ENCODE measurements at places on chromosomes 11 and 22.

GRCh38 chr11:67646535-67647336 lies 3.8 kb downstream of the ACY3 start:
- no peak for DNase-seq

- DNase-seq = no peak
Observed at GRCh38 chr22:49807780-49808708, 19.6 kb downstream of the BRD1 start.

DNA sequence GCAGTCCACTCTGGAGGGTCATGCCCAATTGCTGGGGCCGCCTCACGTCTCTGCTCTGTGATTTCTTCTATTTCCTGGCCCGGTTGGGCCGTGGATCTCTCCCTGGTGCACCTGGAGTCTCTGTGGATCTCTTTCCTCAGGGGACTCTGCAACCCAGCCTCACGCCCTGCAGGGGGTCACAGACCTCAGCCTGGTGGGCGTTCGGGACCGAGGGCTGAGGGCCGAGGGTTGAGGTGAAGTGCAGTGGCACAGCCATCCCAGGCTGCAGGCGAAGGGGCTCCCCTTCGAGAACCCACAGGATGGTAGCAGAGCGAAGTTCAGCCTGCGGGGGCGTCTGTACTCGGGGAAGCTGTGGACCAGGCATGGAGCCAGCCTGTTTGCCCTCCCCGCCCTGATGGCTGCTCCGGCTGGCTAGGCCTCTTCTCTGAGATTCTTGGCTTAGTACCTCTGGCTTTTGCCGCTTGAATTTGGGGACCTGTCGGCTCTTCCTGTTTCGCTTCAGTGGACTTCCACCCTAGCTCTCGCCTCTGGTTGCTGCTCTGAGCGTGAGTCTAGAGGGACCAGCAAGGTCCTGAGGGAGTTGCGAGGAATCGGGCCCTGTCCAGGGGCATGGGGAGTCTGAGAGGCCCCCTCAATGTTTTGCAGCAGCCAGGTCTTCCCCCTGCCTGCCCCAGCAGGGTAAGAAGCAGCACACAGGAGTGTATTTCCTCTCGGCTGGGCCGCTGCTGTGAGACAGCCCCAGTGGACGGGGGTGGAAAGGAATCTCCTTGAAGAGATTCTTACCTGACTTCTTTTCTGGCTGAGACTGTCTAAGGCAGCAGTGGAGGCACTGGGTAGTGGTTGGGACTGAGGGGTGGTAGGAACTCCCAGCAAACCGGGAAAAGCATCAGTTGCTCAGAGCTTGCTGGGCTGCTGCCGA lies 140.8 kb downstream of the TBC1D22A start:
- no peak for DNase-seq

DNA sequence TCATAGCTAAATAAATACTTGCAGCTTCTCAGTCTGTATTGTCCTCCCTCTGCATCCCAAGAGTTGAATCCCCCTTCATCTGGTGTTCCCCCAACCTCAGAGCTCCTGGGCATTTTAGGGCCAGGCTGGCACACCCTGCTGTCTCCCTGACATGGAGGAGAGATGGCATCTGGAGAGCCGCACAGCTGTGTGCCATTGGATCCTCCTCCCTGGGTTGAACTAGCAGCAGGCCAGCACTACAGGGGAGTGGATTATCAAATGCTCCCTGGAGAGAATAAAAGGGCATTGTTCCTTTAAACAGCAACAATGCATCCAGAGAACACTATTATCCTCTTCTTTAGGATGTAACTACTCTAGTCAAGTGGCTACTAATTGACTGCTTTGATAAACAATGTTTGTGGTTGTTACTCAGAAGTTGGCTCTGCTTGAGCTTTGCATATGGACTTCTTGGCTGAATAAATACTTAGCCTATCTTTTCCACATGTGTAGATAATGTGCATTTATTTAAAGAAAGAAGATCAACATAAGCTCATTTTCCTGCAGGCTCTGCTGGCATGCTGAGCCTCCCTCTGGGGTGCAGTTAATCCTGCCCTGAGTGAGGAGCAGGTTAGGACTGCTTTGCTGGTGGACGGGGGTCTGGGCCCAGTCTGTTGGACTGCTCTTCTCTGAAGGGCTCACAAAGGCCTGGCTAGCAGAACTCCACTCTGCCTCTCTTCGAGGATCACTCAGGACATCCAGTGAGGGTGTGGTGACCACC lies 897.2 kb downstream of the TBC1D22A start:
- no peak for DNase-seq

DNA sequence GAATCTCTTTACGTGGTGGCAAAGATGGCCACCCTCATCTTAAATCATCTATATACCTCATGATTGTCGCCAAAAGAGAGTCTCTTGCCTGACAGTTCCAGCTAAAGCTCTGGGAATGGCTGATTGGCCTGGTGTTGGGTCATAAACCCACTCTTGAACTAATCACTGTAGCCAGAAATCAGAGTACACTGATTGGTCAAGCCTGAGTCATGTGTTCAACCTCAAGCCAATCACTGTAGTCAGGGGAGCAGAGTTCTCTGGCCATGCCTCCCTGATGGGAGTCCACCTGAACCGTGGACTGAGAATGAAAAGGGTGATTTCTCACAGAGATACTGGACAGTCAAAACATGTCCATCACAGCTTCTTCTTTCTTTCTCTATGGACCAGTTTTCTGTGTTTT lies 45.8 kb downstream of the RCN1 start:
- no peak for DNase-seq

DNA sequence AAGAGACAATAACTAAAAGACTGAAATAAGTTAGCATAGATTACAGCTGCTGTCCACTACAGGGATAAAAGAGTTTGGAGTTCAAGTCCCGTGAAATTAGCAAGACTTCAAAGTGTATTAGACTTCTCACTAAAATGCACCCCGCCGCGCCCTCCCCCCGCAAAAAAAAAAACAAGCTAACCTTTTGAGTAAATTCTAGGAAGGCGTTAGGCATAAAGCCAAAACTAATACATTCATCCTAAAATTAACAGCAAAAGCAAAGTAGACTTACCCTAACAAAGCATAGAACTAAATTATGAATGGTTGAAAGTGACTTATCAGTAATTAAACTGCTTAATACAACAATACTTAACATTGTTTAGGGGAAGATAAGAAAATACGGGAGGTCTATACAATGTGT lies 581.0 kb upstream of the CHORDC1 start:
- no peak for DNase-seq

DNA sequence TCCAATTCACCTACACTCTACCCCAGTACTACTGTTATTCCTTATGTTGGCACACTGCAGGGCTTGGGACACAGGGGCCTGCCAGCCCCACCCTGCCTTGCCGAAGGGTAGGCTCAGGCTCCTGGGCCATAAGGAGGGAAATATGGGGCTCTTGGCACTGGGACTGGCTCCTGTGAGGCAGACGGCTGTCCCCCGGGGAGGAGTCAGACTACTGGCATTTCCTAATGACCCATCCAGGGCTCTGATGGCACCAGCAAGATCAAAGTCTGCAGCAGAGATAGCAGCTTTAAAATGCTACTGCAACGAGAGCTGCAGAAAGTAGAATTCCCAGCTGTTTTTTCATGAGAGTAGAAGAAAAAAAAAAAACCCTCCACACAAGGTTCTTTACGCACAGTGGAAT lies 42.2 kb upstream of the CYP2D6 start:
- no peak for DNase-seq

GRCh38 chr11:65436412-65437032 lies 13.9 kb downstream of the NEAT1 start:
- DNase-seq = no peak

DNA sequence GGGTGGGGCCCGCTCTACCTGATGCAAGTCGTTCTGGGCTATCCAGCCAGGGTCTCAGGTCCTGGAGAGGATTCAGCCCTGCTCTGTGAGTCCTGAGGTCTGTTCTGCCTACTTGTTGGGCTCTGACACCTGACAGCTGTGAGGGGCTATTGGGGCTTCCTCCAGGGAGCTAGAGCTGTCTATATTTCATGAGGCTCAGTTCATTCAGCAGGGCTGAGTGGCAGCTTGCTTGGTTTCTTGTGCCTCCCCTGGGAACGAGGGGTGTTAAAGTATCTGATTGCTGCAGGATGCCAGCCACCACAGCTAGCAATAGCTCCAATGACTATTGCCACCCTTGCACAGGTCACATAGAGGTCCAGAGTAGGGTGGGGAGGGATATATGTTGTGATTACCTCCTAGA lies 26.7 kb downstream of the INSC start:
- DNase-seq = no peak

DNA sequence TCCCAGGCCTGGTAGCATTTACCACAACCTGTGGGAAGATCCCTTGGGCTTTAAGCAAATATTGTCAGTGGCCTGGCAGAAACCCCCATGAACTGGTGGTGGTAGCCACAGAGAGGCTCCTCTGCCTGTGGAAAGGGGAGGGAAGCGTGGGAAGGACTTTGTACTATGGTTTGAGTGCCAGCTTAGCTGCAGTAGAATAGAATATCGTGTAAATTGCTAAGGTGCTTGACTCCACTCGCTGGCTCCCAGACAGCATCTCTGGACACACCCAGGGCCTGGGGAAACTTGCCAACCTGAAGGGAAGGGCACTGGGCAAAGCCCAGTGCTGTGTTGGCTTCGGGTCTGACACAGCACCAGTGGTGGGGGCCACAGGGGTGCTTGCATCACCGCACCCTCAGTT lies 52.6 kb downstream of the XRRA1 start:
- DNase-seq = no peak

DNA sequence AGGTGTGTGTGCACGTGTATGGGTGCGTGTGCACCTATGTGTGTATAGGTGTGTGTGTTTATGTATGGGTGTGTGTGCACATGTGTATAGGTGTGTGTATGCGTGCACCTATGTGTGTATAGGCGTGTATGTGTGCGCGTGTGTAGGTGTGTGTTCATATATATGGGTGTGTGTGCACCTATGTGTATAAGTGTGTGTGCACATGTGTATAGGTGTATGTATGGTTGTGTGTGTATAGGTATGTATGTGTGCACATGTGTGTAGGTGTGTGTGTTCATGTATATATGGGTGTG lies 26.9 kb downstream of the KCNQ1 start:
- no peak for DNase-seq

GRCh38 chr11:101129203-101129943 lies at the start of gene PGR:
TSS of gene PGR (minus strand) at chr11:101129813. CDS start at chr11:101129070, 743 bp downstream.
- DNase-seq = no peak

DNA sequence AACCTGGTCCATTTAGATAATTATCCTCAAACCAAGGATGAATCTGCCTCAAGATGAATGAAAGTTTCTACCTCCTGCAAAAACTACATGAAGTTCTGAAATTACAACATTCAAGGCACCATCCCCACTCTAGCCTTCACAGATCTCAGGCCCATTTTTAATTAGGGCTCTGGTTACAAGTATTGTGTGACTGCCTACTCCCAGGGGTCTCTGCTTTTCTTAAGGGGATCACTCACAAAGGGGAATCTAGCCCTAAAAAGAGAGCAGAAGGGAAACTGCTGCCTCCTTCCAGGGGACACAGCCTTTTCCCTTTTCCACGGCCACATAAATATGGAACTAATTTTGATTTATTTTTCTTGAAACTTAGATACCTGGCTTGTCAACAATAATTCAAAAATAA lies 17.4 kb upstream of the TMEM135 start:
- DNase-seq = no peak

DNA sequence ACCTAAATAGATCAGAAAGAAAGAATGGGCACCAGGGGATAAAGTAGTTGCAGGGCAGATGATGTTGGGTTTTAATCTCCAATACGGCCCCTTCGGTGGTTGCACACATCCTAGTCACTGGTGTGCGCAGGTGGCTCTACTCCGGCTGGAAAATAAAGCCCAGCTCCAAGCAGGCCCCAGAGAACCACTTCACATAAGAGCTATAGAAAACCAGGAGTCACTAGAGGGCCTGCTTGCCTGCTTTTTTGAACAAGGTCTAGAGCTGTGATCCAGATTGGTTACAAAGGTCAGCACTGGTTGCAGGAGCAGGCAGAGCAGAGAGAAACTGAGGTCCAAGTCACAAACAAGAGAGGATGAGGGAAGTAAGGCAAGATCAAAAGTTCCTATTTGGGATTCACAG lies 41.5 kb upstream of the MS4A8 start:
- DNase-seq = no peak

DNA sequence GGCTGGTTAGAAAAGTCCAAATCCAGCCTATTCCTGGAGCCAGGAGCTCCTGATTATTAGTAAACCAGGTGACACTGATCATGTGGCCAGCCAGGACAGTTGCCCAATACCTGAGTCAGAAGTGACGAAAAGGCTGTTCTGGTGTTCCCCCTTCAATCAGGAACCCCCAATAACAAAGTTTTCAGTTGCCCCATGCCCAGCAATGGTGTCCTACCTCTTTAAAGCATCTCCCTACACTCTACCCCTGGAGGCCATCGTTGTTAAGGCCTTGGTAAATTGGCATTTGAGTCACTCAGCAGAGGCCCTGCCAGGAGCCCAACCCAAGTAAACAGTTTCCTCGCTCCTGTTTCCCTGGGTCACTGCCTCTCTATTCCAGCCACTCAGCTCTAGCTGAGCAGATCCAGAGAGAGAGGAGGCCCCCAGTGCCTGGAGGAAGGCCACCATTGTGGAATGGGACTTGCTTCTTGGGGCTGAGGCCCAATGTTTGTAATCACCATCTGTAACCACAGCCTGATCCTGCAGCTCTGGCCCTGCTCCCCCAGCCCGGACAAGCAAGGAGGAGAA lies 25.0 kb downstream of the ARHGAP1 start:
- peak; percentile 74 for DNase-seq

GRCh38 chr11:26842478-26843282 lies 120.8 kb upstream of the SLC5A12 start:
- DNase-seq = peak; percentile 37

- DNase-seq = no peak
Observed at GRCh38 chr22:23183061-23183698, 2.9 kb downstream of the BCR start.

- no peak for DNase-seq
Observed at GRCh38 chr11:35304386-35304775, 115.0 kb downstream of the SLC1A2 start.

DNA sequence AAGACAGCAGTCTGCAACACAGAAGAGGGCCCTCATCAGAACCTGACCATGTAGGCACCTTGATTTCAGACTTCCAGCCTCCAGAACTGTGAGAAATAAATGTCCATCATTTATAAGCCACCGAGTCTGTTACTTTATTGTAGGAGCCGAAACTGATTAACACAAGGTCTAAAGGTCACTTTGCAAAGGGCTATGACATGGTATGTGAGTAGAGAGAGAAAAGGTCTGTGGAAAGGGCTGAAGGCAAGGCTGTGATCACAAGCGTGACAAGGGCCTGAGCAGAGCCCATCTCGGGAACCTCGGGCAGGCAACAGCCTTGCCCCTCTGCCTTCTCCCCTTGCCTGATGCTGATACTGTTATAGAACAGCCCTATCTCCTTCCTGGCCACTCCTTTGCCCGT lies 73.4 kb upstream of the TEAD1 start:
- DNase-seq = no peak

DNA sequence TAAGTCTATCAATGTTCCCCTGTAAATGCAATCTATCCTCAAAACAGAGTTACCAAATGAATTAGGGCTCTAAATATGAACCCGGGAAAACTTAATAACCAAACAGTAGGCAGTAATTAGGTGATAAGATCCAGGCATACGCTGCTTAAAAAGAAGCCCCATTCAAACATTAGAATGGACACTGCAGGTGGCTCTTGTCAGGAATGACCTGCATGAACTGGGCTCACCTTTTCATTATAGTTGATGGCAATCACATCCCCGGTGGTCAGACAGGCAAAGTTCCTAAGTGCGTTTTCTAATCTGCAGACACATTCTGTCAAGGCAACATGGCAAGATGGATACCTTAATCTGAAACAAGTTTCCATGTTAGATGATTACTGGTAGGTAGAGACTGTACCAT lies 14.0 kb downstream of the UFD1 start:
- no peak for DNase-seq

- DNase-seq = no peak
Observed at GRCh38 chr22:42871146-42872050, 14.3 kb upstream of the ARFGAP3 start.

- no peak for DNase-seq
Observed at GRCh38 chr22:19105456-19105855, 16.8 kb downstream of the DGCR2 start.

- DNase-seq = no peak
Observed at GRCh38 chr11:75524665-75525432, 892 bp downstream of the GDPD5 start.

Measured in gastrocnemius medialis (tissue), 4 donors.